Stimulated activated CD8-positive, alpha-beta memory T cell treated with anti-CD3 and anti-CD28 coated beads, Interleukin-4, amount 100 ng/mL, for 1 hour (primary cell): ENCODE measurements at places on chromosomes 4 and X.

DNA sequence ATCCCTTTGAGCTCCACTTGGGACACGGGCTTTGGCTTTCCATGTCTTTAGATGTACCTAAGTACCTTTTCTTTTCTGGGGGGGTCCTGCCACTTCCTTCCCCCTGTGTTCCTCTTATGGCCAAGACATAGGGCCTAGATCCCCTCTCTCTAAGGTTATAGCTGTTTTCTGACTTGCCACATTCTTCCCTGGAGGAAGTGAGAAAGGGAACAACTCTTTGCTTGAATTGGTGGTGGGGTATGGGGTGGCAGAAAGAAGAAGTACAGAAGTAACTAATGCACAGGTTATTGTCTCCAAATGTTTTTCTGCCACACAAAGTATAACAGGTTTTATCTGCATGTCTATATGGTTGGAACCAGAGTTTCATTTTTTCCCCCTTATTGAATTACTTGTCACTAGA lies 29.7 kb upstream of the DIPK2B start:
- no peak for DNase-seq

GRCh38 chr4:147833741-147834140 lies 101.9 kb downstream of the ARHGAP10 start:
- DNase-seq, result no peak

DNA sequence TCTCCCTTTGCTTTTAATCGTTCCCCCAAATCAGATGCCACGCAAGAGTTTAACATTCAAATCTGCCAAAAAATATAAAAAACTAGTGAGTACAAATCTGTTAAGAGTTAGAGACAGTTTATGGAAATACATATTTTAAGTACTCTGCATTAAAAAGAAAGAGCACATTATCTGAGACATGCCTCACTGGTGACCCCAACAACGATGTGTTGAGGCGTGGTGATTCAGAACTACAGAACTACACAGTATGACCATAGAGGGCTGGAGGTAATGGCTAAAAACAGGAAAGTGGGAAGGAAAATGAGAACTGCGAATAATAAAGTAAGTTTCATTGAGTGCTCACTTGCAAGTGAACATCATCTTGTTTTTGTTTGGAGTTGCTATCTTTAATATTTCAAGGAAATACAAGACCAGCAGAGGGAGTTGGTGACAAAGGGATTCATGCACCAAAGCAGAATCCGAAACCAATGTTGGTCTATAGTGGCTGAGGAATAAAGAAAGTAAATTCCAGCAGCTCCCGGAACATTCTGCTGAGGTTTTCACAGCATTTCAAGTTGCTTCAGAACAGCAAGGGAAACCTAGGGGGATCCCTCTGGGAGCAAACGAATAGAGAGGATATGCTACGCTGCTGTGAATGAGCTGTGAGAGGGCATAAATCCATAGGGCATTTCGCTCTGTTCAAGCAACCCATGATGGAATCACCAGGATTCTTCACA lies 92.2 kb downstream of the DCHS2 start:
- no peak for DNase-seq

DNA sequence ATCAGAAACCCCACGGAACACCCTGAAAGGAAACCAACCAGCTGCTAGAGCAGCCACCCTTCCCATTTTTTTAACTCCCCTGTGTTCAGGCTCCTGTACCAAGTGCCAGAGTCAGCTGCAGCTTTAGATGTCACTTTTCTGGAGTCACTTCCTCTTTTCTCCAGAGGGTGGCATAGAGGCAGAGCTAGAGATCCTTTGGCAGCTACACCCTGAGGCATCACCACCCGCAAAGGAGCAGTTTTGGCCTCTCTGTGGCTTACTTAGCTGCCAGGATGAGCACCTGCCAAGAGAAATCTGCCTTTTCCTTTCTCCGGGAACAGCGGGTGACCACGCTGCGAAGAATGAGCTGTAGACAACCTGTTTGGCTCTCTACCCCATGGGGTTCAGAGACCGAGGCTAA lies 58.0 kb upstream of the CHRDL1 start:
- no peak for DNase-seq

GRCh38 chr4:41799126-41799525 lies 50.6 kb upstream of the PHOX2B start:
- DNase-seq, result no peak

- no peak for DNase-seq
Measured at GRCh38 chrX:130075777-130076176, 34.5 kb downstream of the ELF4 start.

- DNase-seq, result no peak
Measured at GRCh38 chrX:153634832-153635231, 12.2 kb upstream of the DUSP9 start.

- DNase-seq, result no peak
Measured at GRCh38 chr4:177441061-177441802, 1.0 kb downstream of the AGA start.

GRCh38 chr4:159272273-159273140 lies 169.6 kb downstream of the RAPGEF2 start:
- no peak for DNase-seq

DNA sequence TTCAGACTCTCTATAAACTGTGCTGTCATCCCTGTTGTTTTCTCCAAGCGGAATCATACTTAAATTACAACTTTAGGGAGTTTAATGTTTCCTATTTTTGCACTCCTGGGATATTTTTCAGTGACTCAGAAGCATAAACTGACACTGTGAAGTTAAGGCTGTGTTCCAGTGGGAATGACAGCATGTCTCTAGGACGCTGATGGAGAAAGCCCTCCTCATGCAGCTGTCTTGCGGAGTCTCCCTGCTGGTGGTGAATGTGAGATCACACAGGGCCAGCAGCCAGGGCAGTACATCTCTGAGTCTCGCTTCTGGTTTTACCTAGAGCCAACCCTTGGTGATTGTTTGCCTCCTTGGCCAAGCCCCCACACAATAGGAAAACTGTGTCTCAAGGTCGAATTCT lies 53.3 kb downstream of the NFKB1 start:
- no peak for DNase-seq

DNA sequence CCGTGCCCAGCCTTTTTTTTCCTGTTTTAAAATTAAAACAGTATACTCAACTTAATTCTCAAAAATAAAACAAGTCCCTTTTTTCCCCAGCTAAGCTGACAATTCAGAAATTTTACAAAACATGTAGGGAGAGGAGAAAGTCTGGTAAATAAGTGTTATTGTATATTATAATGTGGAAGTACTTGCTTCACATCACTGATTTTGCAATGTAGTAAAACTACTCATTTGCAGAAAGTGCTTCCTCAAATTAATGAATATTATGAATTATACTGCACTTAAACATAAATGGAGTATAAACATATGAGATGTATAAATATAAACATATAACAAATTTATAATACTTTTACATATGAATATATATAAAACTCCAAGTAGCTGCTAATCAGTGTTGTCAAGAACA lies 11.6 kb upstream of the H2AZ1 start:
- no peak for DNase-seq

DNA sequence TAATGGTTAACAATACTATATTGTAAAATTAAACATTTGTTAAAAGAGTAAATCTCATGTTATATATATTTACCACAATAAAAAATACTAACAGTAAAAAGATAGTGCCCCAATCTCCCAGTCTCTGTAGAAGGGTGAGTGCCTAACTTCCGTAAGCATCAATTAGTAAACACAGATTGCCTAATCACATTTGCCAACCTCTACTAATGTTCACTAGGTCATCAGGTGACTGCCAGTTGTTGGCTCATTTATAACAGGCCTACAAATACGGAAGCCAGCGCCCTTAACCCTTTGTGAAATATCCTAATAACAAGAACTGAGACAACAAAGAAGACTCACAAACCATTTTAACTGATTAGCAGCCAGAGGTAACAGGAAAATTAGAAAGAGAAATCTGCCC lies 345.1 kb downstream of the INPP4B start:
- DNase-seq, result no peak

DNA sequence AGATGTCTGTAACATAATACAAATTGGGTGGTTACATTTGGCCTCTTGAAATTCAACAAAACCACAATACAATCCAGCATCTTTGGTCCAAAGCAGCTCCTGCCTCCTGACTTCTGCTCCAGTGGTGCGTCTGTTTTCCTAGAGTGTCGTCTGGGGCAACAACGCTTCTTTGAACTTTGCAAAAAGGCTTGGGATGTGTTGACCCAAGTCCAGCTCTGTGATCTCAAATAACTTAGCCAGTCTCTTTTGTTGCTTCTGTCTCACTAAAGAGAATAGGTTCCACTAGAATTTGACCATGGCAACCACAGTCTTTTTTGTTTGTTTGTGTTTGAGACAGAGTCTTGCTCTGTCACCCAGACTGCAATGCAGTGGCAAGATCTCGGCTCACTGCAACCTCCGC lies 324.0 kb downstream of the DHRSX start:
- DNase-seq, result no peak

- no peak for DNase-seq
Measured at GRCh38 chr4:126207910-126208309, 893.2 kb downstream of the FAT4 start.

DNA sequence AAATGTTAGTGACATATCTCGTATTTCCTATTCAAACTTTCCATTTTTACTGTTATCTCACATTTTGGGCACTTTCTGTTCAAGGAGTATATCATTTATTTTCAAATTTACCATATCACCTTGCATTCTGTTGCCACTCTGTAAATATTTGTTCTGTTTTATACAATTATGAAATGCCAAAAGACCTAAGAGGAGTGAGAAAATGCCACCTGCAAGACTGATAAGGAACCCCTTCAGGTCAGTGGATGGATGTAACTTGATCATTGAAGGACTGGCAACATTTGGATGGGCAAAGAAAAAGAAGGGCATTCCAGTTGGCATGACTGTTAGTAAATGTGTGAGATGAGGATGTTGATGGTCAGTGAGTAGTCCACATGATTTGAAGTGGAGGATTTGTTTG lies 79.1 kb downstream of the OTC start:
- no peak for DNase-seq

DNA sequence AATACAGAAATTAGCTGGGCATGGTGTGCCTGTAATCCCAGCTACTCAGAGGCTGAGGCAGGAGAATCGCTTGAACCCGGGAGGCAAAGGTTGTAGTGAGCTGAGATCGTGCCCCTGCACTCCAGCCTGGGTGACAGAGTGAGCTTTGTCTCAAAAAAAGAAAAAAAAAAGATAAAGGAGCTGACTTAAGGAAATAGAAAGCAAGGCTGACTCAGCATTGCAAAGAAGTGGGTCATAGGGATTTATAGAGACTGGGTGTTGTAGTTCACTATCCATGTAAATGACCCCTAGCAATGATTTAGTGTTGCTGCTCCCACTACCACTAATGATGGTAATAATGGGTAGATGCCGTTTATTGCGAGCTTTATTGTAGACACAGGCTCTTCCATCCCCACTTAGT lies 47.6 kb downstream of the ADD1 start:
- DNase-seq, result no peak
